ENCODE measurements at places on chromosomes 13 and 19.

DNA sequence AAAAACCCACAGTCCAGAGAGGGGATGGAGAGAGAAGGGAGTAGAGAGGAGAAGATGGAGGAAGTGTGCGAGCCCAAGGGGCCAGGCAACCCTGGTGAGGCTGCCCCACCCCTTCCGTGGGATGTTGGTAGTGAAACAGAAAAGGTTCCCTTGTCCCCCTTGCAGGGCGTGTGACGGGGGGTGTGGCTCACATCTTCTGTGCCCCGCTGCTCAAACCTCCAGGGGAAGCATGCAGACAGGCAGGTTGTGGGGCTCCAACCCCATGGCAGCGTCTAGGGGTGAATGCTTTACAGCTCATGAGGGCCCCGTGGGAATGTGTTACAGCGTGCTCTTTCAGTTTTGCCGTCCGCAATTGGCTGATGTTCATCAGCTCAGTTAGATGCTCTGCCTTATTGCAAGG is 14.7 kb upstream of the EVI5L start:
- no peak for DNase-seq

DNA sequence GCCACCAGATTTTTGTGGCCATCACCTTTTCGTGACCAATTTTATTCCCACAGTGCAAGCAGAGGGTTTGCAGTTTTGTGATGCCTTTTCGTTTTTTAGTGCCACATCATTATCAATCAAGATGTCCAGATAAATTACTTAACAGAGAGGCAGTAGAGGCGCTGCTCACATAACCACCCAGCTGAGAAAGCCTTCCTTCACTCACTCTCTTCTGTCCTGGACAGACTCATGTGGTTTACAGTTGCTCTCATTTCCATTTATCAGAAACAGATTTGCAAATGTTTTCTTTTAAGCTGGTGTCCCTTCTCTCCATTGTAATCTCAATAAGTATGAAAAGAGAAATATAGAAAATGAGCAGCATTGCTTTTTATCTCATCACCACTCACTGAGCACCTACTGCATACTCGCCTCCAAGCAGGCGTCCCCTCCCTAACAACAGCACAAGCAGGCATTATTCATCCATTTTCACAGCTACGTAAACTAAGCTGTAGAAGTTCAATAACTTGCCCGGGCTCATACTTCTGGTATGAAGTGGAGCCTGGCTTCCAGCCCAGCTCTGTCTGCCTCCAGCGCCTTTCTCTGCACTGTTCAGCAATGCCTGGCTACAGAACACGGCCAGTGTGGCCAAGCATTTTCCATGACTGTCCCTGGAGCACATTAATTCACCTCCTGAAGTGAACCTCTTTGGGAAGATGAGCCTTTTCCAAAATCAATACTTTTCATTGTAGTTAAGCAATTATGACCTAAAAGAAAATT is 34.6 kb upstream of the KATNAL1 start:
- DNase-seq, result no peak

GRCh38 chr13:26619358-26619757 is 61.9 kb downstream of the WASF3 start:
- no peak for DNase-seq

DNA sequence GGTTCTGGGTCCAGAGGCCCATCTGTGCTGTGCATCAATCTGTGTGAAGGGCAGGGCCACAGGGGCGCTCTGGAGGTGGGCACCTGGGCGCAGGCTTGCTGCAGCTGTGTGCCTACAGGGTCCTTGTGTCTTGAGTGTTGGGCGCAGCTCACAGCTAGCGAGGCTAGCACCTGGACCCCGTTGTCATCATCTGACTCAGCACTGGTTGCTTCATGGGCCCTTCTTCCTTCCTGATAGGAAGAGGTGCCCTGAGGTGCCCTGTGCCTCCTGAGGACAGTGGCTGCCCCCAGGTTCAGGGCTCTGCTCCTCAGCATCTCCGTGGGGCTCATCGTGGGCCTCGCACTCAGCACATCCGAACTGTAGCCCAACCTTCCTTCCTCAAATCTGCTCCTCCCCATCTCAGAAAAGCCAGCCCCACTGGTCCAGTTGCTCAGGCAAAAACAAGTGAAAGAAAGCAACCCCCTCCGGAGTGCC is 54.8 kb downstream of the GATAD2A start:
- peak; percentile 23 for DNase-seq

GRCh38 chr13:23751195-23751594 is 138.0 kb downstream of the MIPEP start:
- no peak for DNase-seq

DNA sequence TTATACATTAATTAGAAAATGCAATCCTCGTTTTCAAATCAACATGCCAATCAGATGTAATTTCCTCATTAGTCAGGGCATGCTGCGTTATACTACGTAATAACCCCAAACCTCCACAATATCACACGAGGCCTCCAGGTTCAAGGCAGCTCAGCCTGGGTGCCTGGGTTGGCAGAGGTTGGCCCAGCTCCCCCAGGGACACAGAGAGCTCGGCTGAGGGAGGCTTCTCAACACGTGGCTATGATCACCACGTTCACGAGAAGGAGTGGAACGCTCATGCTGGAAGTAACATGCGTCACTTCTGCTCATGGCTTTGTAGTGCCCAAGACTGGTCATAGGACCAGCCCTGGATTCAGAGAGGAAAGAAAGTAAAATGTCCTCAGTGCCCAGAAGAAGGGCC is 144.9 kb upstream of the SOX1 start:
- no peak for DNase-seq

DNA sequence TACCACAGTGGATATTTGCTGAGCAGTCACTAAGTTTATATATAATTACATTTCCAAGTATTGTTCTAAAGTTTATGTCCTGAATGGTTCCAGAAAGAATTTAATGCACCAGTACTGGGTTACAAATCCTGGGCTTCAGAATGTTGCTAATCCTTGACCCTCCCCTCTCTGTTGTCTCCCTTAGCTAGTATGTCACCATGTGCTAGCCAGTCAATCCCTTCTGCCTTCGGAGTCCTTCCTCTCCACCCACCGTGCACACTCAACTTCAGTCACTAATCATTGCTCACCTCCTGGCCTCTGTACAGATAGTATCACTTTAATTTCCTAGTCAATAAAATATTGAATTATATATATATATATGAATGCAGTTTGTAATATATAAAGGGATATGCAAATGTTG is 7.5 kb downstream of the FAM124A start:
- DNase-seq, result no peak

DNA sequence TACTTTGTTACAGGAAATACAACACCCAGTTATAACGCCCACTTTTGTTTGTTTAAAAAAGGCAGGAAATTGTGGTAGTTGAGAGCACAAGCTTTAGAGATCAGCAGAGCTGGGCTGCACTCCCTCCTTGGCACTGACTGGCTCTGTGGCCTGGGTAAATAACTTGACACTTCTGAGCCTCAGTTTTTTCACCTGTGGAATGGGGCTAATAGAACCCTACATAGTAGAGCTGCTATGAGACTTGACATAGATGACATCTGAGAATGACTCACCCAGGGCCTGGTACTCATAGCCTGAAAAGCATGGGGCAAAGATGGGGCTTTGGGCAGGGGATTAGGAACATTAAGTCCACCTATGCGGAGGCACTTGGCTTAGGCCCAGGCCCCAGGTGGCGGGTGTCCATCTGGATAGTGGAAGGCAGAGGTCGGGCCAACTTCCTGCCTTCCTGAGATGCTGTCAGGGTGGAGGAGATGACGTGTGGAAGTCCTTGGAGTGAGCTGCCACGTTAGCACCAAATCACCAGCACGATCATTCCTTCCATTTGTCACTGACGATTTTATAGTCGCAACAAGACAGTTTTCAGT is 159.1 kb downstream of the KATNAL1 start:
- no peak for DNase-seq

GRCh38 chr13:107743983-107744382 is 471.4 kb downstream of the LIG4 start:
- no peak for DNase-seq

GRCh38 chr19:4597278-4597974 is 37.9 kb upstream of the SEMA6B start:
- DNase-seq, result peak; percentile 10
